Gastrocnemius medialis (tissue), 4 donors: ENCODE measurements at places on chromosomes 1 and 21.

GRCh38 chr1:44970317-44970716 lies 16.1 kb downstream of the EIF2B3 start:
- DNase-seq = no peak

- no peak for DNase-seq
Measured at GRCh38 chr1:198901266-198901665, 262.4 kb downstream of the PTPRC start.

DNA sequence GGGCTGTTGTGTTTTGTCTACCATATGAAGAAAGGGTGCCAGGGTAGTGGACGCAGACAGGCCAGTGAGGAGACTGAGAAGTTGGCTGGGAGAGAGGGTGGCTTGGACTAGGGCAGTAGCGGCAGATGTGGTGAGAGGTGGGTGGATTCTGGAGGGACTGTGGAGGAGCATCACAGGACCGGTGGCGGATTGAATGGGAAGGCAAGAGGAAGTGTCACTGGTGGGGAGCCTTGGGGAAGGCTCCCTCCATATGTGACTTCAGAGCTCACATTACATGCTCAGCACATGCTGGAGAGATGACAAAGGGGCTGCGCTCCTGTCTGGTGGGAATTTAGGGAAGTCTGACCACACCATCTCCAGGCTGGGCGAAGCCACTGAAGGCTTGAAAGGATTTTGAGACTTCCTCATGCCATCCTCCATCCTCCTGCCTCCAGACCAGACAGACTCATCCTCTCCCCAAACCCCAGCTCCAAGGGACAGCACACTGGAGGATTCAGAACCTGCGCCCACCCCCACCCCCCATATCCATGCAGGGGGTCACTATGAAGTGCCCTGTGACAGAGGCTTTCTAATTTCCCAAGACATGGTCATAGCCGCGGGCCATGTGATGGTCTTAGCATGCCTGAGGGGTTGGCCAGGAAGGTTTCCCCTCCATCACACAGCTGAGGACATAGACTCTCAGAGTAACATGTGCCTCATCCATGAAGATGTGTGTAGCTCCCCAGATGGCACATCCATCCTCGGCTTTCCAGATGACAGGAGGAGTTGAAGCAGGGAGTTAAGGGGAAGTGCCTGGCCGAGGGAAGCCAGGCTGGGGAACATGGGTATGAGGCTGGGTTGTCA lies 138.8 kb upstream of the WNT4 start:
- DNase-seq = no peak

DNA sequence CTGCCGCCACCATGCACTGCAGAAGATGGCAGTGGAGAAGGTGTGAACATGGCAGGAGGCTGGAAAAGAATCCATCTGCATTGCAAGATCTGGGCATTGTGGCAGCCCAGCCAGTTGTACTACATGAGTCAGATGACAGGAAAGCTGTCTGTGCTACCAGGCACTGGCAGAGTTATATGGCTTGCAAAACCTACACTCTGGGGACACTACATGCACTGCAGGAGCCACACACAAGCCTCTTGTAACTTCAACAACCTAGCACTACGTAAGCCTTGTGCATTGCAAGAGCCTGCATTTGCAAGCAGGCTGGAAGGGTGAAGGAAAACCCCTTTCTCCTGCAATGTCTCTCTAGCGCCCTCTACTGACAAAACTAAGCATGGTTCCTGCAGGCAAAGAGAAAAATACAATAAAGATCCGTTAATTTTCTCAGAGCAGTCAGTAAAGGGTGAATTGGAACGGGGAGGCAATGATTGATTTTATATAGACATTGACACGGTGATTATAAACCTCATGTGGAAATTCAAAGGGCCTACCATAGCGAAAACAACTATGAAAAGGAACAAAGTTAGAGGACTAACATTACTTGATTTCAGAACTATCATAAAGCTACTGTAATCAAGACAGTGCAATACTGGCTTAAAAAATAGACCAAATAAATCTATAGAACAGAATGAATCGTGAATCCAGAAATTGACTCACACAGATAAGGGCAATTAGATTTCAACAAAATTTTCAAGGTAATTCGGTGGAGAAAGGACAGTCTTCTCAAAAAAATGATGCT lies 26.2 kb upstream of the DYNLT5 start:
- DNase-seq = peak; percentile 15

DNA sequence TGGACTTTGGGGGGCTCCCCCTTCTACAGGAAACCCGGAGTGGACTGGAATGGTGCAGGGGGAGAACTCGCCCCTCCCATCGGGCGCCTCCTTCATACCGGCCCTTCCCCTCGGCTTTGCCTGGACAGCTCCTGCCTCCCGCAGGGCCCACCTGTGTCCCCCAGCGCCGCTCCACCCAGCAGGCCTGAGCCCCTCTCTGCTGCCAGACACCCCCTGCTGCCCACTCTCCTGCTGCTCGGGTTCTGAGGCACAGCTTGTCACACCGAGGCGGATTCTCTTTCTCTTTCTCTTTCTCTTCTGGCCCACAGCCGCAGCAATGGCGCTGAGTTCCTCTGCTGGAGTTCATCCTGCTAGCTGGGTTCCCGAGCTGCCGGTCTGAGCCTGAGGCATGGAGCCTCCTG lies at the start of gene TNFRSF14:
Gene TNFRSF14, plus strand, starts transcription at position 95 of the 401 bp plus-strand sequence. Its CDS starts 294 bp downstream, at position 389.
- DNase-seq = peak; percentile 35

DNA sequence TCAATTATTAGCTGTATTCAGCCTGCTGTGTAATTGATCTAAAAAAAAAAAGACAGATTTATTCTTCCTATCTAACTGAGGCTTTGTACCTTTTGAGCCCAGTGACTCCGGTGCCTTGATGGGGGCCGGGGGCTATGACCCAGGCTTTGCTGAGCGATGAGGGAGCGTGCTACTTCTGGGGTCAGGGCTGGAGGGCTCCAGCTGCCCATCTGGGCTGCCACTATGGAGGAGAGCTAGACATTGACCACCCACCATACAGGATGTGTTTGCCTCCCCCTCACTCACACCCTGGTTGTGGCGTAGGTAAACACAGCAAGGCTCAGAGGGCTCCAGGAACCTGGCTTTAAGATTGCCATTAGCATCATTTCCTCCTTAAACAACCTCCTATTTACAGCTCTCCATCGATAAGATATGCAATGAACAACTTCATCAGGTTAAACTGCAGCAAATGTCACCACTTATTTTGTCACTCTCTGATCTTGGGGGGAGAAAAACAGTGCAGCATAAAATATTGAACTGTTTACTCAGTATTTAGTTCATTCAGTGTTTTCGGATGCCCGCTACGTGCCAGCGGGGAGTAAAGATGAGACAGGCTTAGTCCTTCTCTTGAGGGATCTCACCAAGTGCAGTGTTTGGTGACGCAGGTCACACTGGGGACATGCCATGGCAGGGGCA lies 231.6 kb downstream of the KIF26B start:
- DNase-seq = no peak

DNA sequence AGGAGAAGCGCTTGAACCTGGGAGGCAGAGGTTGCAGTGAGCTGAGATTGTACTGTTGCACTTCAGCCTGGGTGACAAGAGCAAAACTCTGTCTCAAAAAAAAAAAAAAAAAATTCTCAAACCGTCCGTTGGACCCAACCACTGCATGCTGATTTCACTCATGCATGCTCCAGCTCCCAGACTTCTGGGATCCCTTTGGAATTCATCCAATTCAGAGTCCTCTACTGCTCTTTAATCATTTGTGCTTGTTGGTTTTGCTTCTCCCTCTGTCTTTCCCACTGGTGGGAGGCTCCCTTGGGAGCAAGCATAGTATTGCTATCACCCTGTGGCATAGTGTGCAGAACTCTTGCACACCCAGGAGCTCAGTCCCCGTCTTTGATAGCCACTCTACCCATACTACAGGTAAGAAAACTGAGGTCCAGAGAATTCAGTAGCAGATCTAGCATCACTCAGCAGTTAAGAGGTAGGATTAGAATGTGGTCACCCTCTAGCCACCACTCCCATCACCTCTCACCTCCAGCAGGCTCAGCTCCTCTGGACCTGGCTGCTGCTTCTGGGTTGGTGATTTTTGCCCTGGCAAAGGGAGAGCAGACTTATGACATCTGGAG lies 3.1 kb upstream of the LMNA start:
- DNase-seq = no peak
